ENCODE measurements at places on chromosomes 5 and 9.

DNA sequence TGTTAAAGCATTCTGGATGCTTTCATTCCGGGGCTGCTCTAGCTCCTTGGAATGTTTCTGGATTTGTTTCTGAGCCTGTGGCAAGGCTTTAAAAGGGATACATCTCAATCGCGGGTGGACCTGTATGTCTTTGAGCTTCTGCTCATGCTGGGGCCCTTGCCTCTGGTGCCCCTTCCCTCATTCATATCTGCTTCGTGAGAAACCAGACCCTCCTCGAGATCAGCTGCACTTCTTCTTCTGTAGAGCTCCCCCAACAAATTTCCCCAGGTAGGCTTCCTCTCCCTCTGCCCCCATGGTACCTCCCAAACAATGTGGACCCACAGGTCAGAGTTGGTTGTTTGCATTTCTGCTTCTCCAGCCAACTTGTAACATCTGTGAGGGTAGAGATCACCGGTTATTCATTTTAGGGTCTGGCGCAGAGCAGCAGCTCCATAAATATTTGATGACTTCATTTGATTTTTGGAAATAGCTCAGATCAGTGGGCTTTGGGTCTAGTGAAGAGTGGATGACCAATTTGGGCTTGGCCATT is 6.6 kb downstream of the ZNF618 start:
- DNase-seq = no peak

DNA sequence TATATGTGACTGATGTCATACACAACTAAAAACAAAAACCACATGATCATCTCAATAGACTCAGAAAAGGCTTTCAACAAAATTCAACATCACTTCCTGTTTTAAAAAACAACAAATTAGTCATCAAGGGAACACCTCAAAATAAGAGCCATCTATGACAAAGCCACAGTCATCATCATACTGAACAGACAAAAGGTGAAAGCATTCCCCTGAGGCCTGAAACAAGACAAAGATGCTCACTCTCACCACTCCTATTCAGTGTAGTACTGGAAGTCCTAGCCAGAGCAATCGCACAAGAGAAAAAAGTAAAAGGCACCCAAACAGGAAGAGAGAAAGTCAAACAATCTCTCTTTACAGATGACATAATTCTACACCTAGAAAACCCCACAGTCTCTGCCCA is 893.5 kb upstream of the EDIL3 start:
- no peak for DNase-seq

DNA sequence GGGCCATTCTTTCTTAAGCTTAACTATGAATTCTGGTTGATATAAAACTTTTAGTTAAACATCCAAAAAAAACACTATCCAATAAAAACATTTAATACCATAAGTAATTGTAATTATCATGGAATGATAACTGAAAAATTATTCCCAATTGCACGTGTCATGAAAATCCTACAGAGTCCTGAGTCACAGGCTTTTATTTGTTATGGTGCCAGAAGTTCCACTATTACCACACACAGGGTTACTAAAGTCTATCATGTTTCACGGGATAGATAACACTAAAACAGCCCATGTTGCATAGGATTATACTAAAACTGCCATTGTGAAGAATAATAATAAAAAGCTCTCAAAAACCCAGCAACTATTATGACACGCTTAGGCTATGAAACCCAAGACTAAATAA is 1381.8 kb downstream of the EFNA5 start:
- DNase-seq = no peak

GRCh38 chr5:115284021-115284420 is 12.4 kb downstream of the CCDC112 start:
- no peak for DNase-seq

DNA sequence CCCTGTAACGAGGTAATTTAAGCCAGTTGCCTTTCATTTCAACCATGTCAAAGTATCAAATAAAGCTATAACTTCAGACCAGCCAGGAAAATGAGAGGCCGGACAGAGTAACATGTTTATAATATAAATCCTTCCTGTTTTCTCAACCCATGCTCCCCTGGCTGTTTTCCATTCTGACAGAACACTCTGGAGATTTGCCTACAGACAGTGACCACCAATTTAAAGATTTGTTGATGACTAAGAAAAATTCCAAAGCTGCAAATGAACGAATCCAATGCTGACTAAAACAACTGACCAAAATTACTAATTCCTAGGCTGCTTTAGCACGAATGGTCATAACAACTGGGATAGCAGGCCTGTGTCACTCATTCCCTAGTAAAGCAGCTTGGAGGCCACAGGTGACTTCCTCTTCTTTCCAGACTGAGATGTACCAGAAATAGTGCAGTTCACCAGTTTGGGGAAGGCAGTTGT is 141.4 kb downstream of the AOPEP start:
- DNase-seq = no peak

- DNase-seq = no peak
These were observed 2.3 kb downstream of the NINJ1 start for GRCh38 chr9:93131599-93132286.

GRCh38 chr5:66949066-66949465 is 247.5 kb downstream of the CD180 start:
- DNase-seq = no peak

DNA sequence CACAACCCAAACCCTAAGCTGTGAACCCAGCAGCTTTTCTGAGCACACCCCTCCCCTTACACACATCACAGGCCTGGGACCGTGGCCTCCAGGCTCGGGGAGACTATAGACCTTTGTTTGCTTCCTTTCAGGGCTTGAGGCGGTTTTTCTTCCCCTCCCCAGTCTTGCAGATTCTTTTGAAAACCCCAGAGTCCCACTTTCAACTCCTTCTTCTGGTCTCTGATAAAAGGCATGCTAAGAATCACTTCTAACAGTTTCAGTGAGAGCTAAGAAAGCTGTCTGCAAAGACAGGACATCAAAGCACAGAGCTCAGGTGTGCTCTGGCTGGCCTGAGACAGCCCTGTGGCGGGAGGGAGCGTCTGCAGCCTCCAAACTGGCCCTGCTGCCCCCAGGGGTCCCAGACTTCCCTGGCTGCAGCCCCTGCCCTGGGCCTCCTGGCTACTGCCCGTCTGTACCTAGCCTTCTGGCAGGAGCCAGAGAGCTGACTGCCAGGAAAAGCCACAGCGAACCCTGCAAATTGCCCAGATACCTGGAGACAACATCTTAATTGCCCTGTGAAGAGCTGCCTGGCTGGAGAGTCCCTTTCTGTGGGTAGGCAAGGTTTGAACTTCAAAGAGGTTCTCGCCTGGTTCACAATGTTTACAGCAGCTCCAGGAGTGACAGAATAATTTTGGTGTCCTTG is 138.9 kb downstream of the GADD45G start:
- DNase-seq = peak; percentile 39

DNA sequence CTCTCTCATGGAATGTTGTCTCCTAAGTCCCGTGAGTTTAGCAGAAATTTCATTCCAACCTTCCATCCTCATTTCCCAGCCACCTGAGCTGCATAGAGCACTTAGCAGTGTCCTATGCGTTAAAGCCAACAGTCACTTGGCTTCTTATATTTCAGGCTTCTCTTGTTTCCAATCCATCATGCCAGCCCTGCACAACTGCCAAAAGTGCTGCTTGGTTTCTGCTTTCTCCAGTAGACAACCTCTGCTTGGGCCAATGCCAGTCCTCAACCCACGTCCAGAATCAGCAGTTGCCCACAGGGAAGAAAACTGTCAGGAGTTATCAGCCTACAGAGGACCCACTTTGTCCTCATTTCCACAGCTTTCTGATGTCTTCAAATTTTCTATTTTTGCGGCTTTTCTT is 42.5 kb downstream of the KCNIP1 start:
- DNase-seq = no peak

- no peak for DNase-seq
These were observed 78.7 kb downstream of the ACTL7B start for GRCh38 chr9:108776920-108777639.

DNA sequence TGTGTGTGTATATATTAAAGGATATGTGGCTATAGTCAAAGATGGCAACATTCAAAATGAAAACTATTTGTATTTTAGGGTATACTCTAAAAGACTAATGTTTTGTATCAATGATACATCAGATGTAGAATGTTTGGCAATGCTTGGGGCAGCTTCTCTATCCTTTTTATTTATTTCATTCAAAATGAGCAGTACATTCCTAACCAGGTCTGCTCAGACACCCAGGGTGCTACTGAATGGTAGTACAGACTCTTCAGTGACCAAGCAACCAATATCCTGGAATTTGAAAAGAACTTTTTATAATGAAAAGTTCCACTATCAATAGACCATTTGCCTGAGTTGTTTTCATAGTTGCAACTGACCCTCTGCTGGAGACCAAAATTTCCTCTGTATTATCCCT is 23.9 kb downstream of the MEGF9 start:
- DNase-seq = no peak

DNA sequence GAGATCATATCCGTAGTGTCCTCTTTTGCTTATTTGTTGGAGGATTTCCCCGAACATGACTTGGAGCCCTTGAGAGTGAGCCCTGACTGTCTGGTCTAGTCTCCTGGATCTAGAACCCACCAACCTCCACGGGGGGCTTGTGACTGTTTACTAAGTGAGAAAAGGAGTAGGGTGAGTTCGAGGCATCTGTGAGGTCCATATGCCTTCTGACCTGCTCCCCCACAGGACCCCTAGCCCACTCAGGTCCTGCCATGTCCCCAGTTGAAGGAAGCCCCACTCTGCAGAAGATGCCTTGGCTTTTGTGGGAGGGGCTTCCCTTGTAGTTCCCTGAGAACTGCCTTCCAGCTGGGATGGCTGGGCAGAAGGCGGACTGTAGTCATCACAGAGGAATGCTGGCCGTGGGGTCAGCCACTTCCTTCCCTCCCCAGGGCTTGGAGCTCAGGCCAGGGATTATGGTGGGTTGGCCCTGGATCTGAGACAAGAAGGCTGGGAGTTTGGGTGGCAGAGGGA is 7.0 kb upstream of the IRF1 start:
- DNase-seq = no peak

DNA sequence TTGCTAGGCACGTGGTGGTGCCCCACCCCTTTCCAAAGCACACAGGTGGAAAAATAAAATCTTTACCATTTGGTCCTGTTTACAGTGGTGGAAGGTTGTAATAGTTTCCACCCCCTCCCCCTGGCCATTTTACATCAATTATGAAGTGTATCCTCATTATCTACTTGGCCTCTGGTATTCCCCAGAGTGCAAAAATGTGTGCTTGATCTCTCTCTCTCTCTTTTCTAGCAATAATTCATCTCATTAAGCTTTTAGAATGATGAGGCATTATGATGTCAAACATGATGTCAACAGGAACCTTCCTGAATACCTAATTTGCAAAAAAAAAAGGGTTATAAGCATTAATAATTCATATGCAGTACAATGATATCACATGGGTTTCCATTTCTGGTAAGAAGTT is 3.1 kb downstream of the PDE8B start:
- DNase-seq = no peak

DNA sequence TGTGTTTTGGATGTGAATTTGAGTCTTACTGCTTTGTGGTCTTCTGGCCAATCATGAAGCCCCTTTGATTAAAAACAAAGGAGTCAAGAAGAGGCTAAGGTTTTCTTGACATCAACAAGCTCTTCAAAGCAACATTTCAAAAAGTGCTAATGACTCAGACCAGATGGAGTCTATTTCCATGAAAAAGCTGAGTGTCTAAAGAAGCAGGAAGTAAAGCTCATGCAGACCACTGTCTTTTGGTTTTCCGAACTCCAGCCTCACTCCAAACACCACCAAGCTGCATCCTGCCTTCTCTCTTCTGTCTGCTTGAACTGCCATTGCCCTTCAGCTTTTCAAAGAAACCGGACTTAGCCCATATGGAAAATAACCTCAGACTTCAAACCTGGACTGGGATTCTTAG is 115.2 kb downstream of the PRDM6 start:
- DNase-seq = no peak

GRCh38 chr9:72524820-72525540 is 3.6 kb downstream of the TMC1 start:
- DNase-seq = no peak

DNA sequence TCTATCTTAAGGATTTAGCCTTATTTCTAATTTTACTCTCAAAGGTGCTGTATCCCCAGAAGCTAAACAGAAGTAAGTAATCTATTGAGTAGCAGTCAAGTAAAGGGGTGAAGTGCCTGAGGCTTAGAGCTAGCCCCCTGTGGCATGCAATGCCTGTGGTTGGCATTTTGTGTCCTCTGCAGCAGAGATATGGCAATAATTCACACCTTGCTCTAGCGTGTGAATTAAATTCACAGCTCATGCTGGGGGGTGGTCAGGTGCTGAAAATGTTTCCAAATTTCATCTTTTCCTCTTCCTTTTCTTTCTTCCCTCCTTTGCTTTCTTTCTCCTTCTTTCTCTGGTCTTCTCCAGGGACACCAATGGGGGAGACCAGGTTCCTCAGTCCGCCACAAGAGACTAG is 262.1 kb downstream of the GABRB2 start:
- no peak for DNase-seq

GRCh38 chr9:96256800-96257199 is 45.2 kb downstream of the HSD17B3 start:
- DNase-seq = no peak

- no peak for DNase-seq
These were observed 77.0 kb upstream of the LRRTM2 start for GRCh38 chr5:138951986-138952735.

- DNase-seq = no peak
These were observed 4.1 kb downstream of the SLC23A1 start for GRCh38 chr5:139378941-139379361.

DNA sequence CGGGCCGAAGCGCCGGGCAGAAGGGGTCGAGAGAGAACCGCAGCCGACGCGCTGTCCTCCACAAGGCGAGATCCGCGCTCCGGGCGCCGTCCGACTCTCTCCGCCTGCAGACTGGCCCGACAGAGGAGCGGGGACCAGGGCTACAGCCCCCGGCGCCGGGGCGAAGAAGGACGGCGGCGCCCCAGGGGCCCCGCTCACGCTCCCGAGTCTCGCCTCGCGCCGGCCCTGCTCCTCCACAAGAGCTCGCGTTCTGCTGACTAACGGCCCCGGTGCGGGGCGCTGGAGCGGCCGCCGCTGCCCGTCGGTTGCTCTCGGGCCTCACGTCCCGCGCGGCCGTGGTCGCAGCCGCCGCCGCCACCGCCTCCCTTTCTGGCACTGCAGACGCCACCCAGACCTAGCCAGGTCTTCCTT is 338 bp downstream of the ABHD17B start:
- no peak for DNase-seq

DNA sequence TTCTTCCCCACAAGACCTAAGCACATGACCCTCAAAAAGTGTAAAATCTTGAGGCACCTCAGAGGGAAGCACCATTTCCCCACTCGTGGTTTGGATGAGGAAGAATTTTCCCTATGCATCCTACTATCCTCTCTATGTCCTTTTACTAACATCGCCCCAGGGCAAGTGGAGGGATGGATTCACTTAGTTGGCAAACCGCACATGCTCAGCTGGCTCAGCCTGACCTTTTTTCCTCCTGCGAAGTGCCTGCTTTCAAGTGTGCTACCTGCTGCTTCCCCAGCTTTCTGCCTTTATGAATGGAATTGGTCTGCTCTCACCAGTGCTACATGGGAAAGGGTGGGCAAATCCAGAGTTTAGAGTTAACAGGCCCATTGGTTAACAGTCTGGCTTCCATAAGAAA is 56.6 kb upstream of the IFNK start:
- no peak for DNase-seq

Data from NCI-H2107 (cell line).